ENCODE measurements at places on chromosomes 1 and 21.

DNA sequence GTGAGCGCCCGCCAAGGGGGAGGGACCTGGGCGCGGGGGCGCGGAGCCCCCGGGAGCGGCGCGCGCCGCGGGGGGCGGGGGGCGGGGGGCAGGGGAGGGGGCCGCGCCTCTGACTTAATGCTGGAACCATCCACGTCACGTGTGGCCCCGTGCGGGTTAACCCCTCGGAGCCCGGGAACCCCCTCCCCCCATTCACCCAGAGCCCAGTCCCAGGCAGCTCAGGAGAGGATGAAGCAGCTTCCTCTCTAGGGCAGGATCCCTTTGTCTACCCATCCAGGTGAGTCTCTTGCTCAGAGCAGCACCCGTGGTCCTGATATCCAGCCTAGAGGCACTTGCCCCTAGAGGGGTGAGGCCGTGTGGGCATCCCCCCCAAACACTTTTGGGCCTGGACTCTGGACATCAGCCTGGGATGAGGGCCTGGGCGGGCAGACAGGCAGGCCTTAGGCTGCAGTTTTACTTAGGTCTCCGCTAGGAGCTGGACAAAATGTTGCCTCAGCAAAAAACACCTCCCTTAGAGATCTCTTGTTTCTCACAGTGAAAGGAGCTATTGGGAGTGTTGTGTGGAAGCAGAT, at the start of gene ALX3:
TSS of gene ALX3 (minus strand) at position 2 of the 572 bp plus-strand sequence. CDS start 60 bp downstream, outside the sequence.
- no peak for DNase-seq

- DNase-seq, result no peak
These were observed 4.1 kb upstream of the OLIG2 start for GRCh38 chr21:33021667-33022066.

- no peak for DNase-seq
These were observed 71.7 kb downstream of the GALNT2 start for GRCh38 chr1:230138561-230139239.

- no peak for DNase-seq
These were observed 35.2 kb upstream of the MAB21L3 start for GRCh38 chr1:116075990-116076389.
